ENCODE measurements at places on chromosomes 2 and 18.

- DNase-seq, result no peak
These were observed 218.1 kb downstream of the SEPTIN10 start for GRCh38 chr2:109395494-109396201.

DNA sequence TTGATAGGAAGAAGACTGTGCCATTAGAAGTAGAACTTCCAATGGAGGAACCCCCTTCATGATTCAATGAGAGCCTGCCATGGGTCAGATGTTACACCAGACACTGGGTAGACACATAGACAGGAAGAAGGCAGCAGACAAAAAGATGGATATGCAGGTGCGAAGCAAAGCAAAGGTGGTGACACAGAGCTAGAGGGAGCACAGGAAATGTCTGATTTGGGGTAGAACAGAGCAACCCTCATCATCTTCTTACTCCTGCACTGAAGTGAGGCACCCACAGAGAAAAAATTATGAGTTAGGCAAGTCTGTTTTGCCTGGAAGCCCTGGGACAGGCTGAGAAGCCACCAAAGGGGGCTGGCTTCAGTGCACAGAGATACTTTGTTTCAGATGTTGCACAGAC, 240.2 kb downstream of the ANAPC1 start:
- no peak for DNase-seq

DNA sequence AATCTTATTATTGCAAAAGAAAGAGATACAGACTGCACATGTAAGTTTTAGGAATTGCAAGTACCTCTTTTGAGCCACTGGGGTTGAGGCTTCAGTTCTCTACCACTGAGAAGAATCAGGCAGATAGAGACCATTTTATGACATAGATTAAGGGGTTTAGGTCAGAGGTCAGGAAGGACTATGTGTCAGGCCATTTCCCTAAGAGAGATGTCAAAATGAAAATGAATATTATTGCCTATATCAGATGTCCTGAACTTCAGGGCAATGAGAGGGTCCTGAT, 113.7 kb downstream of the GATA6 start:
- no peak for DNase-seq

DNA sequence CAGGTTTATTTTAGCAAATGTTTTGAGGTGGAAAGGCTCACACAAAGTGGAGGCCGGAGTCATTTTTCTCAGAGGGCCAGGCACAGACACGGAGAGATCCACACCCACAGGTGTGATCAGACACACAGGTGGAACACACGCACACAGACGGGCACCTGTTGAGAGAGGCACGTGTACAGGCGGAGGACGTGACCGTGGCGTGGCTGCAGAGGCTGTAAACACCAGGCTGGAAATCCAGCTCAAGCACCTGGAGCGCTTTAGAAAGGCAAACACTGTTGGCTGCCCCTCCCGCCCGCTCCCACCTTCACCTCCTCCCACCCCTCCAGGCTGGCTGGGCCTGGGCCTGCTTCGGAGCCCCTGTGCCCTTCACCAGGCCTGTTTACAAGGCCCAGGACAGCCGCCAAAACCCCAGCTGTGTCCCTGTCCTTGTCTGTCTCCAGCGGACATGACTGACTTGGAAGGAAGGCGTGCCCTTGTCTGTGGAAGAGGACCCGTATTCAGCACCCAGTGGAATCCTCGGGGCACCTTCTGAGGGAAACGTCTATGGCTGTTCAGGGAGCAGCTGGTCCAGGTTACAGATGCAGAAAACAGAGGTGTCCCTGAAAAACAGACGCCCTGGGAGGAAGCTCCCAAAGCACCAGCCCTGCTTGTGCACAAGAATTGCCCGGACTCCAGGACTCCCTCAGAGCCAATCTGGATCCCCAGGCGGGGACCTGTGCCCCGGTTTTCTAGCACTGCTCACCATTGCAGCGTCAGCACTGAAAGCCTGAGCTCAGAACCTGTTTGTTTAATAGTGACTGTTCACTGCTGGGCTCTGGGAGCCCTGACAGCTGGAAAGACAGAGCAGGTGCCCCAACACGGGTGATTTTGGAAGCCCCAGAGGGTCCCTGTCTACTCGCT, 134.3 kb upstream of the HAAO start:
- no peak for DNase-seq

DNA sequence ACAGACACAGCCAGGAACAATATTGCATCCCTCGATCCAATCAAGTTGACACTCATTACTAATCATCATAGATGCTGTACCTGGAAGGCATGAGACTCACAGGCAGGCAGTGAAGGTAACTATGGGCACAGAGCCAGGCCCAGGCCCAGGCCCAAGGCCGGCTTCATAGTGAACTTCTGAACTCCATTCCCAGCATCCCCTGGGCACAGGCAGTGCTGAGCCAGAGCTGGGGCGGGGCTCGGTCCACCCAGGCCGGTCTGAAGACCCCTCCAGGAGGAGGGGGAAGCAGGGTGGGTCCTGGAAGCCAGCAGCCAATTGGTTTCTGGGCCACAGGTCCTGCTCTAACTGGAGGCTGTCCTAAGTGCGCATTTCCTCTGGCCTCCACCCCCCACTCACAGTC, 37.6 kb downstream of the MLPH start:
- DNase-seq, result no peak

- DNase-seq, result no peak
These were observed 86.0 kb upstream of the TMEM247 start for GRCh38 chr2:46393347-46393820.

GRCh38 chr2:240919786-240920782, 13.9 kb downstream of the CROCC2 start:
- no peak for DNase-seq

DNA sequence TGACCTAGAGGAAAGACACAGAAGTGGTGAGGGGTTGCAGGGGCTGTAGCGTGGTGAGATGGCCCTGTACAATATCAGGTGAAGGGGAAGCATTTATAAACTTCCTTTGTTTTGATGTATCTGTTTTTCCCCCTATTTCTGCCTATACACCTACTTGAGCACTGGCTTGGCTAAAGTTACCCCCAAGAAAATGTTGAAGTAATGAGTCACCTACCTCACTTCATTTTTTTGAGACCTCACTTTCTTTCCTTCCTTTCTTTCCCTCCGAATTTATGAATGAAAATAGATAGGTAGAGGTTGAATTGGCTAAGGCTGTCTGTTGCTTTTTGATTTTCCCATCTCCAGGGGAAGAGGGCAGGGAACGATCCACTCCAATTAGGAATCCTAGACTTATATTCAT, 231.1 kb upstream of the EPAS1 start:
- peak; percentile 22 for DNase-seq

GRCh38 chr18:37674570-37674969, 109.0 kb upstream of the CELF4 start:
- no peak for DNase-seq

- DNase-seq, result peak; percentile 9
These were observed 98.6 kb downstream of the BABAM2 start for GRCh38 chr2:27989149-27989548.

GRCh38 chr2:16250466-16250865, 310.1 kb downstream of the MYCN start:
- no peak for DNase-seq

DNA sequence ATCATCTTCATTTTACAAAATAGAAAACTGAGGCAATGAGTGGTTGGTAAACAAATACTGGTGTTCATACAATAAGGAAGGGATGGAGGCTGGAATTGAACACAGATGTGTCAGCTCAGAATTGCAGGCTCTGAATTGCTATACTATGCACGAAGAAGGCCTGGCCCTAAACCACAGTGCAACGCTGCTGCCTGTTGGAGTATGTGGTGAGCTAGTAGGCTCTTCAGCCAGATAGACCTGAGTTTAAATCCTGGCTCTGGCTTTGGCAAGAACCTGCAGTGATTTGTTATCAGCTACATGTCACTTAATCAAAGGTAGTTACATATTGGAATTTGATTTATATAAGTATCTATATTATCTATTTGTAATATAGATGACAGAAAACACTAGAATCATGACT, 1602.4 kb upstream of the CELF4 start:
- DNase-seq, result no peak

- DNase-seq, result peak; percentile 90
These were observed 175.7 kb upstream of the RND3 start for GRCh38 chr2:150663143-150663542.

GRCh38 chr18:74528913-74529312, 5.4 kb upstream of the CNDP1 start:
- DNase-seq, result no peak

GRCh38 chr2:206520450-206520849, 77.1 kb downstream of the ADAM23 start:
- no peak for DNase-seq

DNA sequence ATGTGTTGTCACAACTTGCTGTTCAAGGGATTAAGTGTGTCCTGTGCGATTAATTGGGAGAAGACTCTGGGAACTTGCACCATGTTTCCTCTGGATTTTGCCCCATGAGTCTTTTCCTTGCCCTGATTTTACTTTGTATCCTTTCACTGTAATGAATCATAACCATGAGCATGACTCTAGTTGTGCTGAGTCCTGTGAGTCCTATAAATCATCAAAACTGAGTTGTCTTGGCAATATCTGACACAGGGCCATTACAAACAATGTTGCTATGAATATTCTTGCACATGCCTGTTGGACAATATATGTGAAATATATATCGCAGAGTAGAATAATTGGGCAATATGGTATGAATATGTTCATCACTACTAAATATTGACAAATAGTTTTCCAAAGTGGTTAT, 56.5 kb upstream of the COL5A2 start:
- no peak for DNase-seq

GRCh38 chr2:186780701-186781316, 68.2 kb downstream of the ZSWIM2 start:
- peak; percentile 33 for DNase-seq

- no peak for DNase-seq
These were observed 4.5 kb upstream of the IL18RAP start for GRCh38 chr2:102418421-102418961.

DNA sequence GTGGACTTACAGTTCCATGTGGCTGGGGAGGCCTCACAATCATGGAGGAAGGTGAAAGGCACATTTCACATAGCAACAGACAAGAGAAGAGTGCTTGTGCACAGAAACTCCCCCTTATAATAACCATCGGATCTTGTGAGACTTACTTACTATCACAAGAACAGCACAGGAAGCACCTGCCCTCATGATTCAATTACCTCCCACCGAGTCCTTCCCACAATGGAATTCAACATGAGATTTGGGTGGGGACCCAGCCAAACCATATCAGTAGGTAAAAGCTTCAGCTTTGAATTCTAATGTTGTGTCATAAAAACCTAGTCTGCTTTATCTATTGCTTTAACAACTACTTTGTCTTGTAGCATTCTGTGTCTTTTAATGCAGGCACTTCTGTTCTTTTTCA, 140.4 kb upstream of the PIK3C3 start:
- DNase-seq, result peak; percentile 61

DNA sequence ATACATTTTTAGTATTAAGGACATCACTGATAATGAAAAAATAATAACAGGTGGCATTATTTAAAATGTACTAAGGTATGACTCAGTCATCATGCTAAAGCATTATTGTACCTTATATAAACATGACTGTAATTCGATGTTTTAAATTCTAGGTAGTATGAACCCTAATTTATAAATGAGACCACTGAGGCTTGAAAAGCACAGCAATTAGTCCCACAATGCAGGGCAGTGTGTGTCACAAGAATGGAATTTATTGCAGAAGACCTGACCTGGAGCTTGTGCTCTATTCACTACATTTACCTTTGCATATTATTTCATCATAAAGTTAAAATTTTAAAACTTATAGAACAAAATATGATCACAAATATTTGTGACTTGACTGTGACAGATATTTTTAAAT, 358.5 kb upstream of the DSEL start:
- DNase-seq, result no peak

DNA sequence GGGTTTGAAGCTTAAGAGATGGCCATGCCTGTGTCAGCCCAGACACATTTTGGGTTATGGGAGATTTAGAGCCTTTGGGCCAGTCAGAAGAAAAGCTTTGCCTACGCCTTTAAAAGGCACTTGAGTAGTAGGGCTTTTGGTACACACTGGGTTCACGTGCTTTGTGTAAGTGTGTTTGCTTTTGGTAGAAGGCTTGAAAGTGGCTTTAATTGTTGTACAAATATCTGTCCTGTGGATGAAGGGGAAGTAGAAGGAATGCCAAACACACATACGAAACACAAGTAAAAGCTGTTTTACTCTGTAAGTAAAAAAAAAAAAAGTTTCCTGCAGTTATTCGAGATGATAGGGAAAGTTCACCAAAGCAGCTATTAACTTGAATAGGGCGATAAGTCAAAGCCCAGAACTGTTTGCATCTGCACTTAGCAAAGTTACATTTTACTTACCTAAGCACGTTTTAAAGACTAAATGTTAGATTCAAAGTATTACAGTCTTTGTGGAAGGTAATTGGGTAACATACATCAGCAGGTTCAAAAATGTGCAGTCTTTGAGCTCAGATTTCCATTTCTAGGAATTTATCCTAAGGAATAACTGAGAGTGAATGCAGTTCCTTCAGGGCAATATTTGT, 75.4 kb downstream of the STK25 start:
- no peak for DNase-seq

DNA sequence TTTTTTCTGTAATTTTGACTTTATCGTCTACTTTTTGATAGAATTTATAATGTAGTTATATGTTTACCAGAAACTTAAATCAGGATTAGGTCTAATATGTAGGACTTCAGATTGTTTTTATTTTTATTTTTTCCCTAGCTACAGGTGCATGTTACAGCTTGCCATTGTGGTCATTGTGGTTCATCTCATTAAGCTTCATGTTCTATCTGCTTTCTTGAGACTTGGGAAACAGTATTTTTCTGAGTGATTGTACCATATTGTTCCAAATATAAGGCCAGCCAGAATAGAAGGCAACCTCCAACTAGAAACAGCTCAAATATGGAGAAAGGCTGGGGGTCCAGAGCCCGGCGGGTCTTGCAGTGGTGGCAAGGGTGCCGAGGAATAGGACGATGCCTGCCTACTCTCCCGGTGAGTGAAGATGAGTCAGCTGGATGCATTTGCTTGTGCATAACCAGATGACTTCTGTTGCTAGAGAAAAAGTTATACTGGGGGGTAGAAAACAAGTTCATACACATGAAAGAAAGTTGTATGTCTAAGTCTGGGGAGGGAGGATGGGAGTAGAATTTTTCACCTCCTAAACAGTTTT, 188.4 kb downstream of the CCDC85A start:
- no peak for DNase-seq

GRCh38 chr2:204706939-204707338, 161.7 kb downstream of the PARD3B start:
- DNase-seq, result no peak

Measured in A172 (cell line).